ENCODE measurements at places on chromosomes 12 and 14. TPM values are rescaled to one million over a fixed set of nuclear protein-coding genes. Genes with fewer than 3 reads are reported as not detected.

- H3K4me1 ChIP-seq, result no peaks in the 10 kb centered on the region
- H3K27me3 ChIP-seq, result no peaks in the 10 kb centered on the region
- no peak for DNase-seq
- H3K27ac ChIP-seq, result no peak overlapping the region
- H3K36me3 ChIP-seq, result no peaks in the 10 kb centered on the region
Observed at GRCh38 chr14:22232933-22233332, 356.1 kb downstream of the DAD1 start.

DNA sequence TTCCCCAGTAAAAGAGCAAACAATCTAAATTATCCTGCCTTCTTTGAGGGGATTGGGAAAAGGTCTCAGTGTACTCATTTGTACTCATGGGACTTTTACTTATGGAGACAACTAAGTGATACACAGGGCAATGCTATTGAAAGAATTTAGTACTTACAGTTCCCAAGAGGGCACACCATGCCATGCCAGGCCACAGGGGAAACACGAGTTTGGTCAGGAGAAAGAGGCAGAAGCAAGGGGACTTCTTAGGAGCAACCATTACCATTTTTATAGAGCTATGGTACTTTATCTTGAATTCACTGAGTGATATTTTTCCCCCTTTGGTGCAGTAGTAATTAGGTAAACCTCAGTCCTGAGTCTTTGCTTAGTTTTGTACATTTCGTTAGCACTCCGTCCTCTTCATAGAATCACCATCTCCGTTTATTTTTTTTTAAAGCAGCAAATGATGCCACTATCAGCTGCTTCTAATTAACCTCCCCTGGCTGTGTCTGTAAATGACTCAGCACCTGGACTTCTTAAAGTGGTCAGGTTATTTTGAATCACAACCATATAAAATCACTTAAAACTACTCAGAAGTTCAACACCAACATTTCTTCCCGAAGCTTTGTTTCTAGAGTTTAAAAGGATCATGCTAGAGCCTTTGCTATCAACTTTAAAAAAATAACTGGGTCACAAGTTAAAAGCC lies 5.9 kb upstream of the WASHC3 start:
- DNase-seq, result no peak
- no peaks in the 10 kb centered on the region for H3K4me1 ChIP-seq
- H3K36me3 ChIP-seq, result no peaks in the 10 kb centered on the region
- no peak overlapping the region for H3K4me3 ChIP-seq

The PLEKHG7 gene
- not detected for total RNA-seq

The PSMD9 gene
- total RNA-seq, result 93.4 TPM

Data from thoracic aorta (tissue), 2 donors.